Mucosa of descending colon (tissue), 3 donors: ENCODE measurements at places on chromosomes 11 and 22. TPM values are rescaled to one million over a fixed set of nuclear protein-coding genes. Genes with fewer than 3 reads are reported as not detected.

The PANX2 gene
- total RNA-seq: 0.44 TPM

The ISX gene
- 104 TPM for total RNA-seq

The AGBL2 gene
- total RNA-seq: 1.6 TPM

The PNPLA3 gene
- total RNA-seq: 0.22 TPM

The INPP5J gene
- total RNA-seq: 24.1 TPM

The CCDC116 gene
- total RNA-seq: 0.89 TPM

The SCT gene
- 1.0 TPM for total RNA-seq

The CDC45 gene
- 2.2 TPM for total RNA-seq

The MYOD1 gene
- total RNA-seq: not detected

The C11orf16 gene
- not detected for total RNA-seq

The ZBED5 gene
- 39.5 TPM for total RNA-seq
